NCI-H1048 (cell line): ENCODE measurements at places on chromosomes 4 and X.

DNA sequence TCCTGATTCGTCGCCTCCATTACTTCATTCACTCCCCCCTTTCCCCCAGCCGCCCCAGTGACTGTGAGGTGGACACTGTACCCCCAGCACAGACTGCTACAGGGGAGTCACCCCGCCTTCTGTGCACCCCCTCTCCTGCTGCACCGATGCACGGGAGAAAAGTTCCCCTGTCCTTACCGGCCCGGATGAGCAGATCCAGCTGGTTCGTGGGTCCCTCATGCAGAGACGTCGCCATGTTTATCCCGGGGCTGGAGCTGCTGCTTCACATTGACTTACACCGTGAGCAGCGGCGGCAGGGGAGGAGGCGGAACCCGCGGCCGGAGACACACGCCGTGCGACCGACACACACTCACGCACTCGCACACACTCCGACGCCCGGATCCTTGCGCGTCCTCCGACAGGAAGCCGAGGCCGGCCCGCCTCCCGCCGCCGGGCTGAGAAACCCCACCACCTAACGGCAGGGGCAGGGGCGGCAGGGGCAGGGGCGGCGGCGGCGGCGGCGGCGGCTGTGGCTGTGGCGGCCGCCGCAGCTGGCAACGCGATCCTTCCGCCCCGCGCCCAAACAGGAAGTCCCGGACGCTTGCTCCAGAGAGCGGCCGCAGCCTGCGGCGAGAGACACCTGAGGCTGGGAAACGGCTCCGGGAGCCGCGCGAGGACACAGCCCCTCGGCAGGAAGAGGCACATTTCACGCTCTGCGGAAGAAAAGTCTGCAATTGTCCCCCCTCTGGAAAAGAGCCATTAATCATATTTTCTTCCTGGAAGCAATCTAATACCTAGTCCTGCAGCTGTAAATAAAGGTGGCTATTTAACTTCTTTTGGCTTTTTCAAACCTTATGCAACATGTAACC lies 68.6 kb downstream of the NOCT start:
- DNase-seq: peak; percentile 77

- no peak for DNase-seq
These were observed 15.0 kb downstream of the UGT8 start for GRCh38 chr4:114613560-114613959.

GRCh38 chr4:168677063-168677462 lies 180.2 kb downstream of the PALLD start:
- DNase-seq: no peak

- DNase-seq: no peak
These were observed 81.7 kb downstream of the RTL5 start for GRCh38 chrX:72050011-72050410.

- DNase-seq: no peak
These were observed 119.5 kb upstream of the SCML1 start for GRCh38 chrX:17617806-17618205.

DNA sequence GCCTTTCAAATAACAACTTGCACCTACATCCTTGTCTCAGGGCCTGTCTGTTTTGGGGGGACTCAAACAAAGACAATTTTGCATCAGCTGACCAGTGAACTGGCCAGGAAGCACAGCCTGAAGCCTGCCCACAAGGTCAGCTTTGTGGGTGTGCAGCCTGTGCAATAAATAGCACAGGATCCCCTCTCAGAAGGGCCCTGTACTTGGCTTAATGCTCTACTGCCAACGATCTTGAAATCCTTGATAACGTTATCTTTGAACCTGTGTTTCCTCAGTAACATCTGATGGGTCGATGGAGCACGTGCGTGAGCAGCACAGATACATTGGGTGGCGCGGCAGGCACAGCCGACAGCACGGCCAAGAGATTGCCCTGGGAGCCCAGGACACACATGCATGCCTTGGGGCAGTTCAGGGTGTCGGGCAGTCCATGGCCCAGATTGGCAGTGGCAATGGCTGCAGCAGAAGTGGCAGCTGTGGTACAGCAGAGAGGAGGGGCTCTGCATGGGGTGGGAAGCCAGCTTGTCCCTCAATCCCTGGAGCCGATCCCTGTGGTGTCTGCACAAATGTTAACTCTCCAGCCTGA lies 58.8 kb upstream of the ATP6AP2 start:
- DNase-seq: no peak

GRCh38 chr4:23120374-23120773 lies 427.6 kb downstream of the GBA3 start:
- DNase-seq: no peak

DNA sequence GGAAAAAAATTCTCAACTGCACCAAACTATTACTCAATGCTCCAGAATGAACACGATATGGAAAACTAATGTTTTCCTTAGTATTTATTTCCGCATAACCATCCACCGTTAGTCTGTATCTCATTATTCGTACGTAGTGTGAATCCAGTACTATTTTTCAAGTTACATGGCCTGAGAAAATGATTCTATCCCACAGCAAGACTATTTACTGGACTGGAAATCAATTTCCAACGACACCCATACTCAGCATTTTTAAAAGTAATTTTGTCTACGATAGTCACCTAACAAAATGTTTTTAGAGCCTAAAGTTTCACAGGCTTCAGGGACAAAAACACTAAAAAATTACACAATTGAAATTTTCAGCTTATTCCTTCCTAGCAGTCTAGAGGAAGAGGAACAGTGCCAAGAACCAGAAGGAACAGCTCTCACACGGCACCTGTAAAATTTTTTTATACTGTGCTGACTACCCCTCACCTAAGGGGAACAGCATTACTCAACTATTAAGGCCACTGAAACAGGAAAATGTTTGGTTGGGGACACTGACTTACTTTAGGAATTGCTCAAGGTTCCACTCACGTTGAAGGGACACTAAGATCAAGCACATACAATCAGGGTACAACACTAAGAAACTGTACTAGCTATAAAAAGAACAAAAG lies 9.6 kb downstream of the UBE2D3 start:
- no peak for DNase-seq

DNA sequence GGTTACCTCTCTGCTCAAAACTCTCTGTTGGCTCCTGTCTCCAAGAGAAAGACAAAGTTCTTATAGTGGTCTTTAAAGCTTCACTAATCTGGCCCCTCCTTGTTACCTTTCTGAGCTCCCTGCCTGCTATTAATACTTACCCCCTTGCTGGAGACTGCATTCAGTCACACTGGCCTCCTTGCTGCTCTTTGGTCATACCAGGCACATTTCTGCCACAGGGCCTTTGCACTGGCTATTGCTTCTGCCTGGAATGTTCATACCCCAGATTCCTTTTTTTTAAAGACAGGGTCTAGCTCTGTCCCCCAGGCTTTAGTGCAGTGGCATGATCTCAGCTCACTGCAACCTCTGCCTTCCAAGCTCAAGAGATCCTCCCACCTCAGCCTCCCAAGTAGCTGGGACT lies 15.9 kb upstream of the RAB9A start:
- no peak for DNase-seq

DNA sequence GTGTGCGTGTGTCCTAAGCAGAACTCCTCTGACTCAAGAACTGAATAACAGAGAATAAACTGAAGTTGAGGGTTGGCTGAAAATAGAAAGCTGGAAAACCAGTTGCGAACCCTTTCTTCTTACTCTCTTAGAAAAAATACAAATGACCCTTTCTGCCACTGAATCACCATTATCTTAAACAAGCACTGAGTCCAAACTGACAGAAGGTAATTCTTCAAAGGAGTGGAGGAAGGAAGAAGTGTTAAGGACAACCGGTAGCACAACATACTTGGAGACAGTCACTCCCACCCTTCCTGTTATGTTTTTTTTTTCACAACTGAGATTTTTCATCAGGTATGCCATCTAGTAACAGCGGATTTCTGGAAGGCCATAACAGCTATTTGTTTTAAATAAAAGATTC lies 38.1 kb downstream of the HELQ start:
- no peak for DNase-seq

DNA sequence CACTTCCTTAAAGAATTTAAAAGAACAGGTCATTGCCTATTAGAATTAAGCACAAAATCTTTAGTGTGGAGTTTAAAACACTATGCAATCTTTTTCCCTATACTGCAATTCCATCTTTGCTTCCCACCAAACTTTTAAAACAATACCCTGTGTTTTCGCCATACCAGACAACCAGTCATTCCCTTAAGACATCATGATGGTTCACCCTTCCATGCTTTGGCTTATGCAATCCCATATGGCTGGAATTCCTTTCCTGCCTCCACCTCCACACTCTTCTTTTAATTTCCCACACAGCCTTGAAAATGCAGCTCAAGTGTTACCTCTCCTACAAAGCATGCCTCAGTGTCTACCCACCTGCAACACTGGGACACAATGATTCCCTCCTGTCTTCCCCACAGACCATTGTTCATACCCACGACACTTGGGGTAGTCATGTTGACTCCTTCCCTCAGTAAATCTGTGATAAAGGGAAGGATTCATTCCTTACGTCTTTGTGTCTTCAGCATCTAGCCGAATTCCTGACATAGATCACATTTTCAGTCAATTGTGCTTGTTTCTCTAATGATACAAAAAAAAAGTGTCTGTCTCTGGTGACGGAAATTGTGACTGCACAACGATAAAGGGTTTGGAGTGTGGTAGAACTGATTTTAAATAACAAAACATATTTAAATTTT lies 166.3 kb downstream of the FNIP2 start:
- no peak for DNase-seq

GRCh38 chr4:60455380-60455779 lies 744.7 kb upstream of the ADGRL3 start:
- no peak for DNase-seq

GRCh38 chrX:115576676-115577075 lies 15.7 kb downstream of the PLS3 start:
- DNase-seq: no peak

GRCh38 chr4:87523307-87523706 lies 5.9 kb downstream of the SPARCL1 start:
- DNase-seq: no peak

- DNase-seq: no peak
These were observed 1.8 kb upstream of the BCORL1 start for GRCh38 chrX:129980540-129981199.

- peak; percentile 19 for DNase-seq
These were observed 668.0 kb upstream of the LCORL start for GRCh38 chr4:18689308-18690115.
